ENCODE measurements at places on chromosomes 13 and 19. TPM values are rescaled to one million over a fixed set of nuclear protein-coding genes. Genes with fewer than 3 reads are reported as not detected.

Gene DCT
- 0.29 TPM for total RNA-seq

Gene ADM5
- total RNA-seq, result 8.5 TPM

Gene KLK4
- not detected for total RNA-seq

Gene KLK6
- not detected for total RNA-seq

Gene RCBTB1
- total RNA-seq, result 16.0 TPM

Gene LILRA1
- not detected for total RNA-seq

Gene FZR1
- total RNA-seq, result 51.5 TPM

Gene NLRP4
- not detected for total RNA-seq

Gene CEACAM1
- total RNA-seq, result 20.5 TPM

Gene FFAR1
- 0.54 TPM for total RNA-seq

Gene ZNF681
- total RNA-seq, result 3.1 TPM

Gene ZNF490
- total RNA-seq, result 11.1 TPM

Gene MISP
- 0.45 TPM for total RNA-seq

Gene TEKTIP1
- 4.0 TPM for total RNA-seq

Gene PSG1
- total RNA-seq, result 0.45 TPM

Gene KLF1
- 0.61 TPM for total RNA-seq
